ENCODE measurements at places on chromosomes 13 and 19.

GRCh38 chr19:18612772-18613588 lies at the start of gene TMEM59L:
TSS of gene TMEM59L (plus strand) at chr19:18612870. CDS start at chr19:18612959, 89 bp downstream.
- peak; percentile 36 for DNase-seq

GRCh38 chr19:10878253-10878652 lies 6.9 kb downstream of the CARM1 start:
- DNase-seq: no peak

- DNase-seq: peak; percentile 60
Observed at GRCh38 chr13:36665630-36666029, 8.2 kb upstream of the SERTM1 start.

DNA sequence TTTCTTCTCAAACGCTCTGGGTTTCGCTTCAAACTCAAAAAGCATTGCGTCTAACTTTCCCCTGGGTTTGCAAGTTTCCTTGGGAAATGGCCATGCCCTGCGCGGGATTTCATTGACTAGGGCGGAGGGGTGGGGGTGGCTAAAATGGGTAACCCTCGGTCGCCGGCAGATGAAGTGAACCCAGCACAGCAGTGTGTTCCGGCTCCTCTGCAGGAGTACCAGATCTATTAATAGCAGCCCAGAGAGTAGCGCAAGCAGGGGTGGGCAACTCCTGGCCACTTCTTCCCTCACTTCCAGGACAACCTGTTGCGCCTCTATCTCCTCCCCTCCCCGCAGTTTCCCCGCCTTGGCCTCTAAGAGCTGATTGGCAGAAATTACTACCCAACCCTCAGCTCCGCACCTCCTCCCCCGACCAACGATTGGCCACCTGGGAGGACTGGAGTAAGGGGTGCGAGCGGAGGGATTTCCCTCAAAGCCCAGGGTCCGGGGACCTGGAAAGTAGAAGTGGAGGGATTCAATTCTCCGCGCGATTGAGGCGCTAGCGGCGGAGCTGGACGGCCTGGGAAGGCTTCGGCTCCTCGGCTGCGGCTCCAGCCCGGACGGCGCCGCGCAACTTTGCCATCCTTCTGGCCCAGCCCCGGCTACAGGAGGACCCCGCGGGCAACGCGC lies at the start of gene FREM2:
Gene FREM2, plus strand, starts transcription at position 501 of the 669 bp plus-strand sequence. CDS start 268 bp downstream, outside the sequence.
- peak; percentile 93 for DNase-seq

DNA sequence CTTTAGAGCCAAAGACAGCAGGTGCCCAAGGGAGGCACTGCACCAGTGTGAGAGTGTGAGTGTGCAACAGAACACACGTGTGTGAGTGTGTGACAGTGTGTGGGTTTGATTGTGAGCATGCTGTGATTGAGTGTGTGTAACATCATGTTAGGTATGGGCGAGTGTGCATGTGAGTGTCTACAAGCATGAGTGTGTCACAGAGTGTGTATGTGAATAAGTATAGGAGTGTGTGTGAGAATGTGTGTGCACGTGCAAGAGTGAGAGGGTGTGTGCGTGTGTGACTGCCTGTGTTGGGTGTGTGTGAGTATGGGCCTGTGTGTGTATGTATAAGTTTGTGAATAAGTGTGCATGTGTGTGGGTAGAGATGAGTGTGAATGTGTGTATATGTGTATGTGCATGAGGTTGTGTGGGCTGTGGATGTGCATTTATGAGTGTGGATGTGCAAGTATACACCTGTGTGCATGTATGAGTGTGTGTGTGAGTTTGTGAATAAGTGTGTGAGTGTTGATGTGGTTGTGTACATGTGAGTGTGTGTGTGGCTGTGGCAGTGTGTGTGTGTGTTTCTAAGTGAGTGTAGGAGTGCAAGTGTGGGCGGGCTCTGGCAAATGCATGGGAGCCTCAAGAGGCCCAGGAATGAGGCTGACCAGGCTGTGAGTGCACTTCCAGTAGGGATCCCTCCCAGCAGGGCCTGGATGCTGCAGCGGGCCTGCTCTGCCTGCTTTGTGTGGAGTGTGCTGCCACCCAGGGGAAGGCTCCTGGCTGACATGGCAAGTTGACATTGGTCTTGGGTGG lies 198.4 kb downstream of the COL4A1 start:
- DNase-seq: peak; percentile 82

DNA sequence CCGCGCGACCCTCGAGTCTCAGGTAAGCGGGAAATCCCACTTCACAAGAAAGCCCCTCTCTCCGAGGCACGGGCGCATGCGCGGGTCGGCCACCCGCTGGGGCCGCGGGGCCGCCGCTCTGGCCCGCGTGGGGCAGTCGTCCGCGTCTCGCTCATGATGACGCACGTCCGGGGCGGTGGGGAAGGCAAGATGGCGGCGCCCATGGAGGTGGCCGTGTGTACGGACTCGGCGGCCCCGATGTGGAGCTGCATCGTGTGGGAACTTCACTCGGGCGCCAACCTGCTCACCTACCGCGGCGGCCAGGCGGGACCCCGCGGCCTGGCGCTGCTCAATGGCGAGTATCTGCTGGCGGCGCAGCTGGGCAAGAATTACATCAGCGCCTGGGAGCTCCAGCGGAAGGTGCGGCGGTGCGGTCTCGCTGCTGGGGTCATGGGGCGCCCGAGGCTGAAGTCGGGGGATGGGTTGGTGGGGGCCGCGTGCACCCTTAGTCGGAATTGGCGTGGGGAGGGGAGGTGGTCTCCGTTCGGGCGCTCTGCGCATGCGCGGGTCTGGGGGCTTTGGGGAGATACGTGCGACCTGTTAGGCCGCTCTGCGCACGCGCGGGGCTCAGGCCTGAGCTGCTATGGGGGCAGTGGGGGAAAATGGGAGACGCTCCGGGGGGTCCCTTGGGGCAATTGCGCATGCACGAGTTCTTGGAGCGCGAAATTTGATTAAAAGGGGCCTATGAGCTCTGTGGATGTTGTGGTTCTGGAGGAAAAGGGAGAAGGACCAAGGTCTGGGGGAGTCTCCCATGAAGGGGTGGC lies at the start of gene WDR18:
Gene WDR18, plus strand, starts transcription at position 181 of the 803 bp plus-strand sequence. Its CDS starts 9 bp downstream, at position 190.
- DNase-seq: peak; percentile 92

DNA sequence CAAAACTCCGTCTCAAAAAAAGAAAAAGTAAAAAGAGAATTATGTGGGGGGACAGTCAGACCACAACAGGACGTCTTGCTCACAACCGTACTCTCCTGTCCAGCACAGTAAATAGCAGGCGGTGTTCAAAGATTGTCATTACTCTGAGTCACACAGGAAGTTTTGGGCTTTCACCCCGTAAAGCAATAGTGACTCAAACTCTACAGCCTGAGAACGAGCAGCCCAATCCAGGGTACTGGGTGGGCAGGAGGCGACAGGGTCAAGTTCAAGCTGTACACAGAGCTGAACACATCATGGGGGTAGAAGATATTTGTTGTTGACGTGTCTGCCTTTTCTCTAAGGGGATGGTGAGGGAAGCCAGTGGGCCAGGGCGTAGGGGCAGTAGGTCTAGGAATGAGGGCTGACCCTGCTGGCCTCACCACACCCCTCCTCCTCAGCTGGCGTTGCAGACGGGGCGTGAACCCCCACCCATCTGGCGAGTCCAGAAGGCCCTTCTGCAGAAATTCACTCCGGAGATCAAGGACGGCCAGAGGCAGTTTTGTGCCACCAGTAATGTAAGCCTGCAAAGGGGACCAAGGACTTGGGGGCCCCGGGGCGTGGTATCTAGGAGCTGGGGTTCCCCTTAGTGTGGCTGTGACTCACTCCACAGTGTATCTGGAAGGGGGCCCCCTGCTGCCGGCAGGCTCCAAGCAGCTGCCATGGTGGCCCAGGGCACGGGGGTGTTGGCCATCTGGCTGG lies 23.3 kb downstream of the PRR12 start:
- DNase-seq: no peak

GRCh38 chr19:34193439-34193838 lies 21.1 kb downstream of the LSM14A start:
- no peak for DNase-seq

DNA sequence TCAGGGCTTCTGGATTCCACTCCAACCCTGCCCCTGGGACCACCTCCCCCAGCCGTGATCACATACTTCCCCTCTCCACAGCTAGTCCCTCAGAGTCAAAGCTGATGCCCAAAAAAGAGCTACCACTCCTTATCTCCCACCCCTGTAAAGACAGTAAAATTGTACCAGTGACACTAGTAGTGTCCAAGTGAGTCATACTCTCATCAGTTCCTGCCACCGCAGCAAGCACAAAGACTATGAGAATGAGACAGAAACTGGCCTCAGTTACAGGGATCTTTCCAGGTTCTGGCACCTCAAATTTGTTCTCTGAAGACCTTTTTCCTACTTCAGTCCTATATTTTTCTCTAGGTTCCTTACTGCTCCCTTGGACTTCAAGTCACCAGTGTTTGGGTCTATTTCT lies 144.2 kb downstream of the SPRY2 start:
- DNase-seq: no peak

DNA sequence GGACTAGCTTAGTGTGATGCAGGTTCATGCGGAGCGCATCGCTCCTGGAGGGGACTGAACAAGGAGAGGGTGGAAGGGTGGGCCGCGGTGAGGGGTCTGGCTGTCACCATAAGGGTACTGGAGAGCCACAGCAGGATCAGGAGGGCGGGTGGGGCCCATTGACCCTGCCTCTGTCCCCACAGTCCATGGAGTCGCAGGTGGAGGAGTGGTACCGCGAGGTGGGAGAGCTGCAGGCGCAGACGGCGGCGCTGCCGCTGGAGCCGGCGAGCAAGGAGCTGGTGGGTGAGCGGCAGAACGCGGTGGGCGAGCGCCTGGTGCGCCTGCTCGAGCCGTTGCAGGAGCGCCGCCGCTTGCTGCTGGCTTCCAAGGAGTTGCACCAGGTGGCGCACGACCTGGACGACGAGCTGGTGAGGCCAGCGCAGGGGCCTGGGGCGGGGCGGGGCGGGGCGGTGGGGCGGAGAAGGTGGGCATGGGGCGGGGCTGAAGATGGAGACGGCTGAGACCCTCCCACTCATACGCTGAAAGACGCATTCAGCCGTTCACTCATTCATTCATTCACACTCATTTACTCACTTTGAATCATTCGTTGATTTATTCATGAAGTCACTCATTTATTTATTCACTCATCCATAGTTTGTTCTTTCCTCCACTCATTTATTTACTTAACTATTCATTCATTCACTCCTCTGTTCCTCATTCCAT lies 27.5 kb upstream of the SHKBP1 start:
- DNase-seq: peak; percentile 90

- DNase-seq: no peak
Observed at GRCh38 chr13:31009166-31009565, 76.7 kb downstream of the TEX26 start.

- DNase-seq: no peak
Observed at GRCh38 chr13:75402787-75403186, 79.2 kb downstream of the TBC1D4 start.

DNA sequence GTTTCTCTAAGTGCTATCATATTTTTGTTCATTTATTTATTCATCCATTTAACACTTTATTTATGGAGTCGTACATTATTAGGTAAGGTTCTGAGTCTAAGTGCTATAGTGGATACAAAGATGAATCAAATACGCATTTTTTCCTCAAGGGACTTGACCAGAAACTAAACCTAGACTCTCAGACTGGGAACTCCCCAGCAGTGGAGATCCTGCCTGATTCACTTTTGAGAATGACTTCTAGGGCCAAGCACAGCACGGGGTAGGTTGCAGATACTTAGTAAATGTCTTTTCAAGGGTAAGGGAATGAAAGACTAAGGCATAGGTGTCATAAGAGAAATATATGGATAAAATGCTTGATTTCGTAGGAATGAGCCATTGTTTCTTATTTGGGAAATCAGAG lies 7.2 kb downstream of the DNAJC15 start:
- DNase-seq: no peak

DNA sequence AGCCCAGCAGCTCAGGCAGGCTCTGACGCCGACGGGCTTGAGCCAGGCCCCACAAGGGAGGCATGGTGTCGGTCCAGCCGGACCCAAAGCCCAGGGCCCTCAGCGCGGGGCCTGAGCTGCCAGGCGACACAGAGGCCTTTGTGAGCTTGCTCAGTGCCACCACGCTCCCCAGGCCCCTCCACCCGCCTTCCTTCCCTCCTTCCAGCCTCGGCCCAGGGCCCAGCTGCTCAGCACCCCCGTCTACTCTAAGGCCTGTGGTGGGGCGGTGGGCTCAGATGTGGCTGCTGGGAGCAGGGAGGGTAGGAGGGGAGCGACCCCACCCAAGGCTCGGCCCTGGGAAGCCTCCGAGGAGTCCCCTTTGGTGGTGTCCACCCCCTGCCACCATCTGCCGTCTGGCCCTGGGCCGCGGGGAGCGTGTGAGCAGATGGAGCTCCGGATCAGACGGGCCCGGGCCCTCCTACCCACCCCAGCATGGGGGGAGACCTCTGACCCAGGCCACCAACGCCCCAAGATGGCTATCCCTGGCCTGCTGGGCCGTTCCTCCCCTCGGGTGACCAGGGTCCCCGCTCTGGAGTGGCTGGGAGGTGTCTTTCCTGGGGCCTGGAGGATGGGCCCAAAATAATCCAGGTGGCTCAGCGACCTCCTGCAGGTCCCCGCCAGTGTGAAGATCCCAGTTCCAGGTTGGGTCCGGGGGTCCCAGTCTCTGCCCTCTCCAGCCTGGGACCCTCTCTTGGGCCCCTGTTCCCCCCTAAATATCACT lies 7.8 kb downstream of the ZBTB7A start:
- no peak for DNase-seq

GRCh38 chr13:43191546-43191945 lies 168.2 kb downstream of the DNAJC15 start:
- DNase-seq: no peak

GRCh38 chr13:50015750-50016149 lies 506 bp downstream of the KCNRG start:
- DNase-seq: no peak

- peak; percentile 42 for DNase-seq
Observed at GRCh38 chr13:38538422-38538821, 148.5 kb upstream of the FREM2 start.
